Aorta (tissue), 5 donors: ENCODE measurements at places on chromosomes 6 and 20. TPM values are rescaled to one million over a fixed set of nuclear protein-coding genes. Genes with fewer than 3 reads are reported as not detected.

Gene RMND1
- 24.4 TPM for total RNA-seq

GRCh38 chr6:109239160-109239559 lies 143.1 kb downstream of the CD164 start:
- no peak overlapping the region for H3K4me3 ChIP-seq
- no peaks in the 10 kb centered on the region for H3K27me3 ChIP-seq
- H3K27ac ChIP-seq, result no peak overlapping the region
- DNase-seq, result no peak
- no peaks in the 10 kb centered on the region for H3K36me3 ChIP-seq

GRCh38 chr6:10269814-10270472 lies 144.9 kb downstream of the TFAP2A start:
- H3K27ac ChIP-seq, result no peak overlapping the region
- H3K4me1 ChIP-seq, result no peaks in the 10 kb centered on the region
- H3K36me3 ChIP-seq, result no peaks in the 10 kb centered on the region

Gene GNAS-AS1
- 1.2 TPM for total RNA-seq

GRCh38 chr6:31403283-31404060 lies at the start of gene MICA:
MICA (plus strand) TSS chr6:31403595; CDS start chr6:31403633, 38 bp downstream.
- H3K4me3 ChIP-seq, result peak within 1 kb of the TSS; percentile 18
- peak; percentile 94 for DNase-seq
- H3K4me1 ChIP-seq, result peaks cover 2% of the 10 kb centered on the region
- H3K27ac ChIP-seq, result peak within 1 kb of the TSS; percentile 82

DNA sequence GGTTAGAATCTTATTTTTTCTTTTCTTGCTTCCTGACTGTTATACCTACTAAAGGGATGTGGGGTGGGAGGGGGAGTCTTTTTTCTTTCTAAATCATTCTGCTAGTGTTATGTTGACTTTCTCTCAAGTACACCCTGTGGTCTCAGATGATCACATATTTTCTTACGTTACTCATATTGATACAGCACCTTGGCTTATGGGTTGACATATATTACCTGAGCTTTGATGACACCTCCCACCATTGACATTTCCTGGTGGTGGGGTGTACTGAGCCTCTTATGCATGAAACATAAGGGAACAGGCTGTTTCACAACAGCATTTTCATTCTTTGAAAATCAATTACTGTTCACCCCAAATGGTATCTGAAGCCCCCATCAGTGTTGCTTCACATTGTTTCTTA lies 169.8 kb downstream of the MMS22L start:
- H3K4me3 ChIP-seq, result no peak overlapping the region
- peaks cover 3% of the 10 kb centered on the region for H3K36me3 ChIP-seq
- no peaks in the 10 kb centered on the region for H3K4me1 ChIP-seq
- H3K27me3 ChIP-seq, result no peaks in the 10 kb centered on the region
- no peak for DNase-seq

- no peaks in the 10 kb centered on the region for H3K4me1 ChIP-seq
- no peak for DNase-seq
- no peak overlapping the region for H3K4me3 ChIP-seq
- H3K27me3 ChIP-seq, result no peaks in the 10 kb centered on the region
- no peak overlapping the region for H3K27ac ChIP-seq
These were observed 9.0 kb upstream of the MAP3K7 start for GRCh38 chr6:90595854-90596253.

Gene SLC17A1
- not detected for total RNA-seq

- H3K27ac ChIP-seq, result no peak overlapping the region
- no peaks in the 10 kb centered on the region for H3K4me1 ChIP-seq
- H3K27me3 ChIP-seq, result no peaks in the 10 kb centered on the region
These were observed 22.9 kb downstream of the KIF6 start for GRCh38 chr6:39702265-39702664.

Gene PRR18
- not detected for total RNA-seq
